ENCODE measurements at places on chromosomes 7 and 10.

- DNase-seq, result no peak
Measured at GRCh38 chr10:92571649-92572048, 2.2 kb downstream of the IDE start.

- DNase-seq, result no peak
Measured at GRCh38 chr7:129713544-129713943, 102.0 kb downstream of the NRF1 start.

DNA sequence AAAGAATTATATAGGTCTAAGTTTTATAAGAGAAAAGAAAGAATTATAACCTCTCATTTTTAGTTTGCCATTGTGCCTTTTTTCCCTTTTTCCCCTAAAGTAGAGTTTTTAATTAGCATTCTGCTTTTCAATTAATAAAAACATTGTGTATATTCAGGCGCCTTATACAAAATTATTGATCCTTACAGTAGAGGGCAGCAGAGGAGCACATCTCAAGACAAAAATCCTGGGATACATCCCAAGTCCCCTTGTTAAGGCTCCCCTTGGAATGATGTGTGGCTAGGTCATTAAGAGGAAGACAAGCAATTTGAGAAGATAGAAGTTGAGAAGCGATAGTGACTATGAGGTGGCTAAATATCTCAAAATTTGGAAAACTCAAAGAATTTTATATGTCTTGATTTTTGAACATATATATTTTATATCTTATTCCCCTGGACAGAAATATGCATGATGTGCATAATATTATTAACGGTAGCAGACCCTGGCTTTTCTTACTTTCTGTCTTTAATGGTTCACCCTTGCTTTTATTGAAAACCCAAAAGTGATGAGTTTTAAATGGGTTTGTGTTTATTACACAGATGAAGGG, 19.1 kb upstream of the TPK1 start:
- no peak for DNase-seq

- no peak for DNase-seq
Measured at GRCh38 chr7:13231216-13231615, 543.8 kb downstream of the ARL4A start.

DNA sequence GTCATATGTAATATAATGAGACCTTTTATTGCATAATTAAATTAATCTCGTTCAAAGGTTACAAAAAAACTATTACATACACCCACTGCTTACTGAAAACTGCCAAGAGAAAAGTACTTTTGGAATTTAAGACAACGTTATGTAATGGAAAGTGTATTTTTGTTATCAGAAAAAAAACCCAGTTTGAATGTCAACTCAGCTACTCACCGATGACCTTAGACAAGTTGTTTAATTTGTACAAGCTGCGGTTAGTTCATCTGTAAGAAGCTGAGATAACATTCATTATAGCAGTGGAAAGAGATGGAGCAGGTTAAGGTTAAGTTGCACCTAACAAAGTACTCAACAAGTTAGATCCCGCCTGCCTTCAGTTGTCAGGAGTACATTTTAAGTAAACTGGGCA, 1.1 kb downstream of the PSMA2 start:
- DNase-seq, result no peak

GRCh38 chr7:106238830-106239229, 46.0 kb downstream of the NAMPT start:
- DNase-seq, result no peak

DNA sequence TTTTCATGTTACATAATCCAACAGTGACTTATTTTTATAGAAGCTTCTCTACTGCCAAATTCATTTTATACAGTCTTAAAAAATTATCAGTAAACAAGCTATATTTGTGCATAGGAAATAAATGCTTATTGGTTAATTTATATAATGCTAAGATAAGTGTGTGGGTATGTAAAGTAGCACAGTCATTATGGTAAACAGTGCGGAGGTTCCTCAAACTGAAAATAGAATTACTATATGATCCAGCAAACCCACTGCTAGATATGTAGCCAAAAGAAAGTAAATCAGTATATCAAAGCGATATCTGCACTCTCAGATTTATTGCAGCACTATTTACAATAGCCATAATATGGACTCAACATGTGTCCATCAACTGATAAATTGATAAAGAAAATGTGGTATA, 71.1 kb downstream of the ATRNL1 start:
- no peak for DNase-seq

DNA sequence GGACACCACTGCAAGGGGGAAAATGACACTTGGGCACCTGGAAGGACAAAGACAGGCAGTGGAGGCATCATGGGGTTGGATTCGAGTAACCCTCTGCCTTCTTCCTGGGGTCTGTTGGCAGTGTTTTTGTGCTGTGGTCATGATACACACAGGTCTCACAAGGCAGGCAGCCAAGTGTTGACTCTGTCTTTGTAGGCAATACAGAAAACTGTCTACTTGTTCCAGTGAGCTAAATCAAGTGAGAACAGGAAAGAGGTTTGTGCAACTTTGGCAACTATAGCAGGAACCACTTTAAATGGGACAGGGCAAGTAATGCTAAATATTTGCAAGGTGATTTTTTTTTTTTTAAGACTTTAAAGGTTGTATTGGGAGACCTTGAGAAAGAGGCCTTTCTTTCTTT, 578.6 kb upstream of the GALNT17 start:
- DNase-seq, result no peak

All from naive thymus-derived CD4-positive, alpha-beta T cell (primary cell).